Neural crest cell (in vitro differentiated cells): ENCODE measurements at places on chromosomes 2 and 18. TPM values are rescaled to one million over a fixed set of nuclear protein-coding genes. Genes with fewer than 3 reads are reported as not detected.

DNA sequence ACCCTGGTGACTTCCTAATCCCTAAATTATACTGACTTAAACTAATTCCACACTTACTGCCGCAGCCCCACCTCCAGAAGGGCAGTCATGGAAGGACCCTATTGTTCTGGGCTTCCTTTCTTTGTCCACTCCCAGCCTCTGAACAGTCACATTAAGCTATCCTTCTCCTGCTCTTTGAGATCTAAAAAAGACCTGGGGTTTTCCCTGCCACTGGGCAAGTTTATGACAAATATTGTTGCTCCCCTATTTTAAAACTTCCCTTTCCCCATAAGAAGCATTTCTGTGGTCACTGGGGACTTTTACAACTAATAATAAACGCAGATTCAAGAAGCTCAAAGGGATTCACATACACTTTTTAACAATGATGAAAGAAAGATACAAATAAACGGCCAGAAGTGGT lies 47.2 kb upstream of the XPO1 start:
- no peaks in the 10 kb centered on the region for H3K27me3 ChIP-seq
- no peak for DNase-seq
- peak overlapping the region; percentile 44 for H3K27ac ChIP-seq
- peaks cover 13% of the 10 kb centered on the region for H3K4me1 ChIP-seq

DNA sequence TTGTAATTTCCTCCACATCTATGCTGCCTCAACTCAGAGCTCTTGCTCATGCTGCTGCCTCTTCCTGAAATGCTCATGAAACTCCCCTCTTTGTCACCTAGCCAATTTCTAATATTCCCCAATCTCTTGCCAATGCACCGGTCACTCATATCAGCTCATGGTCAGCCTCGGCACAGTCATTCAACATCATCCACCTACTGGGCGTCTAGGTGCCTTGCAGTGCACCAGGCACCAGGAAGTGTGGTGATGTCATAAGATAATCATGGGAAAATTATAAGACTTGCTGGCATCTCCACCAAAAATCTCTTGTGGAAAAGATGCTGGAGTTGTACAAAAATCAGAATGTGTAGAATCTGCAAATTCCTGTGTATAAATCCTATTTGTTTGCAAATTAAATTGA lies 52.6 kb upstream of the RAB27B start:
- no peak overlapping the region for H3K4me3 ChIP-seq
- no peak for DNase-seq
- no peaks in the 10 kb centered on the region for H3K27me3 ChIP-seq
- H3K27ac ChIP-seq, result no peak overlapping the region

GRCh38 chr2:212177724-212178123 lies 360.9 kb downstream of the ERBB4 start:
- H3K36me3 ChIP-seq, result peaks cover under 1% of the 10 kb centered on the region
- DNase-seq, result no peak
- H3K27ac ChIP-seq, result no peak overlapping the region
- H3K4me3 ChIP-seq, result no peak overlapping the region
- peaks cover 22% of the 10 kb centered on the region for H3K4me1 ChIP-seq

DNA sequence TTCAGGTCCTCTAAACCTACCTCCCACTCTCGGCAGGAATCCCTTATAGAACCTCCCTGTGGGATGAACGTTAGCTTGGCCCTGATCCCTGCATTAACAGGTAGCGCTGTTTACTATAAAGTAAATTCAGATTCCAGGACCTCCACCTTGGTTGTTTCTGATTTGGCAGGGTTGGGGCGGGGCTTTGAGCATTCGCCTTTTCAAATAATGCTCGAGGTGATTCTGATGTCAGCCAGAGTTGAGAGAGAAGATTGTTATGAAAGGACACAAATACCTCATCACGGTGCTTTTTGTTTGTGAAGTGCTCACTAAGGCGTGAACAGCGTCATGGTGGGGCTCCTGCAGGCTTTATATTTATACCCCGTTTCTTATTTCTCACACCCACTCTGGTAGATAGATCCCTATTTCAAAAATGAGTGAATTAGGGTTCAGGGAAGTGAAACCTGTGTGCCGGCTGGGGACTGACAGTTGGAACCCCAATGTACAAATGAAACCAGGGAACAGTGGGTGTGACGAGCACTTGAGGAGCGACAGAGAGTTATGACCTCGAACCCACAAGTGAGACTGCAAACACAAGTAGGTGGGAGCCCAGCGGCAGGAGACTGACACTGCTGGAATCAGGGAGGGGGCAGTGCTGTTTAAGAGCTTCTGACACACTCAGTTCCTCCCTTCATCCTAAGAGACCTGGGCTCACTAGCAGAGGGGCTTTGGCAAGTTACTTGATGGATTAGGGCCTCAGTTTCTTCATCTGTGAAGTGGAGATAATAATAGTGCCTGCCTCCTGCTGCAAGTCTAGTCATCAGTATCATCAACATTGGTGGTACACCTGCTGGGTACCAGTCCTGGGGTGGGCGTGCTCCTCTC lies 14.2 kb upstream of the CXCR4 start:
- H3K36me3 ChIP-seq, result no peaks in the 10 kb centered on the region
- no peaks in the 10 kb centered on the region for H3K27me3 ChIP-seq
- no peak overlapping the region for H3K27ac ChIP-seq
- H3K4me3 ChIP-seq, result no peak overlapping the region
- H3K4me1 ChIP-seq, result peaks cover 14% of the 10 kb centered on the region
- DNase-seq, result no peak

GRCh38 chr2:46984040-46984439 lies 68.4 kb upstream of the MCFD2 start:
- H3K36me3 ChIP-seq, result no peaks in the 10 kb centered on the region
- DNase-seq, result no peak
- no peaks in the 10 kb centered on the region for H3K27me3 ChIP-seq
- no peak overlapping the region for H3K27ac ChIP-seq
- H3K4me1 ChIP-seq, result peaks cover 32% of the 10 kb centered on the region

GRCh38 chr2:44347526-44347925 lies 13.8 kb downstream of the PREPL start:
- no peaks in the 10 kb centered on the region for H3K27me3 ChIP-seq
- no peak for DNase-seq
- H3K36me3 ChIP-seq, result no peaks in the 10 kb centered on the region
- H3K4me3 ChIP-seq, result no peak overlapping the region
- H3K4me1 ChIP-seq, result peaks cover 16% of the 10 kb centered on the region

DNA sequence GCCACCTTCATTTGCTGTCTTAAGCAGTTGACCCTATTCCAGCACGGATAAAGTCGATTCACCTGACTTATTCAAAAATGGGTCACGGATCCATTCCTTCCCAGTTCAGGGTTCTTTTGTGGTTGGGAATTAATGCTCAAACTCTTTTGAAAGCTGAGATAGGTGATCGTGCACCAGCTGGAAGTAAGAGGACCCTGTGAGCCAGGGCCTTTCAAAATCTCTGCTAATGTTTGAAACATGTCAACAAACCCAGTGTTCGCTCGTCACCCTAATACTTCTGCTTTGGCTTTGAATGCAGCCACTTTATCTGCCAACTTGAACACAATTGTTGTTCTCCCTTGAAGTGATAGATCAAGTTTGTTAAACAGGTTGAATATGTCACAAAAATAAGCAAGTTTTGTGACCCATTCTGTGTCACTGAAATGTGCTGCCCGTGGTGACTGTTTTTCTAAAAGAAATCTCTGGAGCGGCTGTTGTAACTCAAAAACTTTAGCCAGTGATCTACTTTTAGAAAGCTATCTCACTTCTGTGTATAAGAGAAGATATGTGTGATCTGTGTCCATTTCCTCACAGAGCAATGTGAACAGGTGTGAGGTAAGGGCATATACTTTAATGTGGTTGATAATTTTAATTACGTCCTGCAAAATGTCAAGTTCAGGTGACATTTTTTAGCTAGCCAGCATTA lies 16.9 kb downstream of the HAT1 start:
- no peak overlapping the region for H3K27ac ChIP-seq
- H3K4me3 ChIP-seq, result no peak overlapping the region
- H3K27me3 ChIP-seq, result no peaks in the 10 kb centered on the region
- peaks cover 27% of the 10 kb centered on the region for H3K36me3 ChIP-seq
- H3K4me1 ChIP-seq, result no peaks in the 10 kb centered on the region

GRCh38 chr18:9417073-9417851 lies 58.1 kb upstream of the RALBP1 start:
- no peak for DNase-seq
- no peaks in the 10 kb centered on the region for H3K36me3 ChIP-seq
- no peak overlapping the region for H3K4me3 ChIP-seq
- H3K27ac ChIP-seq, result peak overlapping the region; percentile 70
- no peaks in the 10 kb centered on the region for H3K27me3 ChIP-seq

DNA sequence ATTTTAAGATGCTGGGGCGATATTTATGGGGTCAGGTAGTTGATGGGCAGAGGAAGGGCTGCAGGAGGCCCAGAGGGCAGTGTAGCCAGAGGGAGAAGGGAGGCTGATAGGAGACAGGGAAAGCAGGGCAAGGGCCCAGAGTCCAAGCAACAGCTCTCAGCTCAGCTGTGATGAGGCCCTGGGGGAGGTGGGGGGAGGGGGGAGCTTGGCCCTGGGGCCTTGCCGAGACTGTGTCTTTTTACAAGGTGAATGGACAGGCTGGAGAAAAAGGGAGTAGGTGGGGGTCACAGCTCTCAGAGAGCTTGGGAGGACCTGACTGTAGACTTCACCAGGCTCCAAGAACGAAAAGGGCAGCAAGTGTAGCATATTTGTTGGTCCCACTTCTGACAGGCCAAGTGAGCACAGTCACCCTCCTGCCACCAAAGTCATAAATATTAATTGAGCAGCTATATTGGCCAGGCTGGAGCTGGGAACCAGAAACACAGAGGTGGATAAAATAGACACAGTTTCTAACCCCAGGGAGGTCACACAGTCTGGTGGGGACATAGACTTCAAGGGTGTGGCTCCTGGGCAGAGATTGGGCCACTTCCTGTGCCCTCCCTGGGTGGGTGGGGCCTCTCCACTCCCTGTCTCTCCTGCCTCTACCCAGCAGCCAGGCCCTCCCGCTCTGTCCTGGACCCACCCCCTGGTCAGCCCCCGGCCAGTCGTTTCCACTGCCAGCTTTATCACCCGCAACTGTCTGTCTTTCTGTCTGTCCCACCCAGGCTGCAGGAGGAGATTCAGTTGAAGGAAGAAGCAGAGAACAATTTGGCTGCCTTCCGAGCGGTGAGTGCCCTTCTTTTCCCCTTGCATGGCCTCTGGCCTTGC lies 1.4 kb downstream of the DES start:
- DNase-seq, result no peak
- H3K4me3 ChIP-seq, result no peak overlapping the region
- no peaks in the 10 kb centered on the region for H3K36me3 ChIP-seq
- H3K4me1 ChIP-seq, result peaks cover 19% of the 10 kb centered on the region
- H3K27ac ChIP-seq, result no peak overlapping the region

DNA sequence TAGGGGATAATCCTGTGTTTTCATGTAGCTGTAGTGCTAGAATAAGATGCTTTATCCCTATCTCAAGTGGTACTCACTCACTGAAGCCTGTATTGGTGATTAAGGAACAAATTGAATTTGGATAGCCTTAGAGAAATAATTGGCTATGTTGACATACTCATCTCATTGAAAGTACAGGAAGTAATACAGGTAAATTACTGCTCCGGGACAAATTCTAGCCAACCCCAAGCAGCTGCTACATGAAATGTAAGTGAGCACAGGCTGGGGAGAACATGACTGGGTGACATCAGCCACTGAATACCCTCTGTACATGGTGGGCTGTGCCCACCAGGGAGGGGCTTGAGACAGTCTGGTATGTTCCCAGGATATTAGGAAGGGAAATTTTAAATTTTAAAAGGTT lies 188.4 kb upstream of the RASGRP3 start:
- no peaks in the 10 kb centered on the region for H3K4me1 ChIP-seq
- H3K36me3 ChIP-seq, result peaks cover 10% of the 10 kb centered on the region
- H3K27me3 ChIP-seq, result no peaks in the 10 kb centered on the region

- H3K4me3 ChIP-seq, result no peak within 1 kb of the TSS
- peaks cover 15% of the 10 kb centered on the region for H3K27me3 ChIP-seq
- no peak within 1 kb of the TSS for H3K27ac ChIP-seq
- H3K4me1 ChIP-seq, result no peaks in the 10 kb centered on the region
- no peaks in the 10 kb centered on the region for H3K36me3 ChIP-seq
- DNase-seq, result no peak
Measured at GRCh38 chr2:232406556-232407310, at the start of gene ALPG. TSS of gene ALPG (plus strand) at chr2:232406844. CDS start at chr2:232406895, 51 bp downstream.

DNA sequence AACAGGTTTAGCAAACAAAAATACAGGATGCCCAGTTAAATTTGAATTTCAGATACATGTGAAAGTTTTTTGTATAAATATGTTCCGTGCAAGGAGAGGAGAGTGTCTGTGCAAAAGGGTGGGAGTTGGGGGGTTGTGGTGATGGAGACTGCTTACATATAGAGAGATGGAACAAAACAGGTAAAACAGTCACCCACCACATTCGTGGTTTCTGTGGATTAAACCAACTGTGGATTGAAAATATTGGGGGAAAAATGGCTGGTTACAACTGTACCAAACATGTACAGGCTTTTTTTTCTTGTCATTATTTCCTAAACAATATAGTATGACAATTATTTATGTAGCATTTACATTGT lies 245.7 kb downstream of the TNS1 start:
- no peak overlapping the region for H3K27ac ChIP-seq
- no peak for DNase-seq
- H3K4me1 ChIP-seq, result peaks cover 25% of the 10 kb centered on the region
- no peaks in the 10 kb centered on the region for H3K27me3 ChIP-seq
- peaks cover 5% of the 10 kb centered on the region for H3K36me3 ChIP-seq
- H3K4me3 ChIP-seq, result no peak overlapping the region

DNA sequence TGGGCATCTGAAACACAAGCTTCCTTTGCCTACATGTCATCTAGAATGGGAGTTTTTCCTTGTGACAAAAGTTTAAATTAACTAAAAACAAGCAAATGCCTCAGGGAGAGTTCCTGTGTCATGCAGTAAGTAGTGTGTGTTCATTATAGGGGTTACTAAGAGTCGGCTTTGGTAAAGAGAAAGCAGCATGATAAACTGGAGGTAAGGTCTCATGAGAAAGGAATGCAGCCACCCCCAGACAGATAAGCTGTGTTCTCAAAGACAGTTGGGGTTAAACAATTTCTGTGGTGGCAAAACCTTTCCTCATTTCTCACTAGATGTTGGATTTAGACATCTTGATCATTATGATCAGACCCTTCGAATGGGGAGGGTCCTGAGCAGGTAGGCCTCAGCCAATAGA lies 129.7 kb downstream of the MAP4K4 start:
- no peak for DNase-seq
- H3K4me1 ChIP-seq, result peaks cover 40% of the 10 kb centered on the region

Gene GPR55
- total RNA-seq, result not detected in 2 replicates

Gene MATN3
- 1.3 and 1.9 TPM in 2 replicates for total RNA-seq

Gene ANKRD36C
- total RNA-seq, result 43.5 and 46.2 TPM in 2 replicates

Gene LIPG
- total RNA-seq, result 28.4 and 32.4 TPM in 2 replicates

Gene TBC1D8
- 7.8 and 8.8 TPM in 2 replicates for total RNA-seq

Gene AQP12B
- not detected in 2 replicates for total RNA-seq

Gene SLC16A14
- 13.0 and 14.2 TPM in 2 replicates for total RNA-seq
